ENCODE measurements at places on chromosomes 11 and 22. TPM values are rescaled to one million over a fixed set of nuclear protein-coding genes. Genes with fewer than 3 reads are reported as not detected.

The DTX4 gene
- total RNA-seq: 20.0 TPM

The OR5M8 gene
- not detected for total RNA-seq

The GALNT18 gene
- 5.7 TPM for total RNA-seq

The TSGA10IP gene
- 1.9 TPM for total RNA-seq

- DNase-seq: no peak
Measured at GRCh38 chr11:110467556-110467955, 37.8 kb downstream of the FDX1 start.

GRCh38 chr11:56783448-56784041, 35.0 kb upstream of the OR9G4 start:
- DNase-seq: no peak

DNA sequence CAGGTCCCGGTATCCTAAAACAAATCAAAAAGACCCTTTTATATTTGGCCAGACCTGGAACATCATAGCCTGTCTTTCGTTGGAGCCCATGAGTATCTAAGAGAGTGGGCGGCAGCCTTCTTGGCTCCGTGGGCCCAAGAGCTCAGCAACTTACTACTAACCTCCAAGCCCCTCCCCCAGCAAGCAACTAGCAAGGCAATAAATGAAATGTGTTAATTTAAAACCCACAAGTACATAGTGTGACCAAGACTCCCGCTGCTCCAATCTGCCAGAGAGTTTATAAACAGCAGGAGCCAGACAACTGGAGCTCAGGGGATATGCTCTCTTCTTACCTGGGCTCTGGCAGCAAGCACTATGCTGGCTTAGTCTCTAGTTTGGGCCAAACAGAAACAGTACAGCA, 40.8 kb upstream of the CYP2D6 start:
- no peak for DNase-seq

GRCh38 chr11:119932828-119933562, 204.0 kb upstream of the NECTIN1 start:
- no peak for DNase-seq

- DNase-seq: no peak
Measured at GRCh38 chr11:31484497-31484896, 24.9 kb downstream of the IMMP1L start.

DNA sequence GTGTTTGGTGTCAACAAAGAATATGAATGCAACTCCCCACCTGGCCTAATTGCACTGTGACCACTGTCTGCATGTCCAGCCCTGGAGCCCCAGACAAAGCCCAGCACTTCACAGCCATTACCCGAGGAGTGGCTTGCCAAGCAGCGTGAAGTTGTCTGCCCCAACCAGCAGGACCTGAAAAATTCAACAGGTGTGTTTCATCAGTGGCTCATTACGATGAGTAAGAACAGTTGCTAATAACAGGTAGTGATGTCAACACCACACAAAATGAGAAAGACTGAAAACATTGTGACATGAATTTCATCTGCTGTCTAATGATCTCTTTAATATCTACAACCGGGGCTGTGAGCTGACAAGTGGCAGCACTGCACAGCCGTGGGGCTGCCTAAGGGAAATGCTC, 10.3 kb downstream of the MRPL21 start:
- DNase-seq: no peak

- no peak for DNase-seq
Measured at GRCh38 chr22:25076336-25076735, 123.3 kb upstream of the CRYBB3 start.

- DNase-seq: no peak
Measured at GRCh38 chr22:17339095-17339693, 30.1 kb upstream of the CECR2 start.
